ACHN (cell line): ENCODE measurements at places on chromosomes 7 and 10.

GRCh38 chr7:43364391-43364790 is 218.5 kb upstream of the STK17A start:
- no peak for DNase-seq

GRCh38 chr7:103799298-103799697 is 190.2 kb downstream of the RELN start:
- DNase-seq, result no peak

DNA sequence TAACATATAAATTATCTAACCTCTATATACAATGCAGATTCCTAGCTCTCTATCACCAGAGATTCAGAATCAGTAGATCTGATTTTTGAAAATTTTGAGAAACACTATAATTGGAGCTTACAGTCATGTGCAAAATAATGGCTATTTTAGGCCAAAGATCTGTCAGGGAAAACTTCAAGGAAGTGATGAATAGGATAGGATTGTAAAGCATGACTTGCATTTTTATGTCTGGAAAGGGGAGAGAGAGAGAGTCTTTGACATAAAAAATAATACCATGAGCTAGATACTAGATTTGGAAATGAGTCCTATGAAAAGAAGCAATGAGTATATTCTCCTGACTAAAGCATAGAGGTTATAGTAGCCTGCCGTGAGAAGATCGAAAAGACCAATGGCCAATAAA is 181.1 kb downstream of the SDHAF3 start:
- DNase-seq, result no peak

DNA sequence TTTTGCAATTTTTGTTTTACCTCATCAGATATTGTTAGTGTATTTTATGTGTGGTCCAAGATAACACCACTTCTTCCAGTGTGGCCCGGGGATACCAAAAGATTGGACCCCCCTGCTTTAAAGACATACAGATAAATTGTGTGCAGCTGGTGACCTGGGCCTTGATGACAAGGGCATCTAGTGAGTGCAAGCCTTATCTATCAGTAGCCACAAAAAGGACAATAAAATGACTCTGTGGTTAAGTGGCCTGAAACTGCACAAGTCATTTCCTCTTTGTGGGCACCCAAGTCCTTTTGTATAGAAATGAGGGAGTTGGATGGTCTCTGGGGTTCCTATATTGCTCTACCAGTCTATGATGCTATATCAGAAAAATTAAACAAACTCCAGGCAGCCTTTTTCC is 98.1 kb downstream of the PARD3 start:
- DNase-seq, result no peak

DNA sequence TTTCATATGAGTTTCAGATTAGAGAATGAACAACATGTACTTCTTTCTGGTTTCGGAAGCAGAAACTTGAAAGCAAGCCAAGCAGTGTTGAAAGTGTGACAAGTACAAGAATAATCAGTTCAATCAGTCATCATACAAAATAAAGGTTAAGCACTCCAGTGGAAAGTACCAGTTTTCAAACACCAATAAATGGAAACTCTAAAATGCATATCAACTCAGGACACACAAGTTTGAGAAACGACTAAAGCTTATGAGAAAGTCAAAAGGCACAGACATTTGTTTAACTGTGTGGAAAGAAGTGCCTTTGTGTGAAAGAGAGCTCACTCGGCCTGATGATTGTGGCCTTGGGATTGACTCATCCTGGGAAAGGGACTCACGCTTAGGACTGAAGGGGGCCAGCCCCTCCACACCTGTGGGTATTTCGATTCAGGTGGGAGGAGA is 60.6 kb upstream of the AKR1C1 start:
- DNase-seq, result no peak
